ENCODE measurements at places on chromosomes 12 and 14.

- DNase-seq, result peak; percentile 64
Measured at GRCh38 chr12:130013771-130014484, 110.1 kb upstream of the TMEM132D start.

DNA sequence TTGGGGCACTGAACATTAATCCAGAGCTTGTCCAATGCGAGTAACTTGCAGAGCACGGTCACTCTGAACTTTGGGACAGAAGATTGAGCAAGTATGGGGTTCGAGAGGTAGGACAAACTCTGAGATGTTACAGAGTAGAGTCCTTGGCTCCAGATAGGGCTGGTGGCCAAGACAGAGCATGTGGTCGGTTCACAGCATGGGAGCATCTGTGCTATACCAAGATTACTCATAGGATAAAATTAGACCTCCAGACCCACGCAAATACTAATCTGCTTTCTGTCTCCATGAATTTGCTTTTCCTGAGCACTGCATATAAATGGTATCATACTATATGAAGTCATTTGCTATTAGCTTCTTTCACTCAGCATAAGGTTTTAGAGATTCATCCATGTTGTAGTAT is 93.4 kb upstream of the TBX5 start:
- DNase-seq, result no peak

DNA sequence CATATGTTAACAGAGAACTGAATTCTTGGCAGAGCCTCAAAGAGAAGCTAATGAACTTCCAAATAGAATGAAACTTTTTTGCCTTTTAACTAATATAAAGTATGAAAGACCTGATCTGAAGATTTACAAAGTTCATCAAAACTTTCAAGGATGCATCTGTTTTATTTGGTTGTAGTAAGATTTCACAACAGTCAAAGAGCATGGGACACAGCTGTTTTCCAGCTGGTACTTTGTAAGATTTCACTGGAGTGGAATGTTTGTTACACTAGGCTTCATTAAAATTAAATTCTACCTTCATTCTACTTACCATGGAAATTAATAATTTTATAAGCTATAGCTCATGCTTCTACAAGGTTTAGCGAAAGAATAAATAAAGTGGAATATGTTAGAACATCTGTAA is 351.2 kb downstream of the SLC6A15 start:
- DNase-seq, result no peak

- no peak for DNase-seq
Measured at GRCh38 chr12:44476683-44477082, 399.4 kb downstream of the NELL2 start.

- DNase-seq, result no peak
Measured at GRCh38 chr14:53380867-53381225, 227.7 kb upstream of the DDHD1 start.

DNA sequence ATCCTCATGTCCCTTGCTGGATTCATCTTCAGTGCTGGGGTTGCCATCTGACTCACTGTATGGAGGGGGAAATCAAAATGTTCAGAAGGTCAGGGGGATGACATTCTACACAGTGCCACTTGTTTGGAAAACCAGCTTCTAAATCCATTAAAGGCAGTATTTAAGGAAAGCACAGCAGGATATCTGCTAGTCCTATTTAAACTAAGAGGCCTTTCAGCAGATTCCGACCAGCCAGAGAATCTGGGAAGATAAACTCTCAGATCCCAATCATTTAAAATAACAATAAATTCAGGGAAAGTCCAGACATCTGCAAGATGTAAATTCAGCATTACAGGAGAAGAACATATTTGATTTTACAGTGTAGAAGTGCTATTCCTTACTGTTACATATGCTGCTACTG is 3.8 kb downstream of the SIX4 start:
- no peak for DNase-seq

All from activated naive CD4-positive, alpha-beta T cell treated with anti-CD3 and anti-CD28 coated beads for 36 hours (primary cell).